Esophagus muscularis mucosa (tissue), 4 donors: ENCODE measurements at places on chromosomes 13 and 19. TPM values are rescaled to one million over a fixed set of nuclear protein-coding genes. Genes with fewer than 3 reads are reported as not detected.

GRCh38 chr19:17933414-17934129 is 757 bp downstream of the CCDC124 start:
- DNase-seq = no peak

DNA sequence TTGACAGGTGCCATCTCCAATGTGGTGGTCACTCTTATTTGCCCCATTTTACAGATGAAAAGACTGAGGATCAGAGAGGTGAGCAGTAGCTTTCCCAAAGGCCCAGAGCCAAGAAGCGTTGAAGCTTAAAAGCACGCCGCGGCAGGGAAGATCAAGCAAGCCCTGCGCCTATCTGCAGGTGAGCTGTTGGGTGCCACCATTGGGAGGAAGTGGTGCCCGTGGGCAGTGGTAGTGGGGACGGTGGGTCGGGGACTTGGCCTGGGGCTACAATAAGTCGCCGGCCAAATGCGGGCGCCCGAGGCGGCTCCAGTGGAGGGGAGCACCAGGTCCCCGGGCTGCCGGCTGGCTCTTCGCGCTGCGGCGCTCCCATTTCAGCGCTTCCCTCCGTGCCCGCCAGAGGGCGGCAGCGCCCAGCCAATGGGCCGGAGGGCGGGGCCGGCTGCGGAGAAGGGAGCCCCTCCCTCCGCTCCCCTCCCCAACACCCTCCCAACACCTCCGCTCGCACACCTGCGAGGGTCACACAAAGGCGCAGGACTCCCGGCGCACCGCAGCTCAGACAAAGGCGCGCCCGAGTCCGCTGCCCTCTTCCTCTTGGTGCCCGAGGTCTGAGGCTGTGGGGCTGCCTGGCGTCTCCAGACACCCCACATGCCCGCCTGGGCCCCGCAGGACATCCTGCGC is 744 bp upstream of the POU2F2 start:
- no peak for DNase-seq

DNA sequence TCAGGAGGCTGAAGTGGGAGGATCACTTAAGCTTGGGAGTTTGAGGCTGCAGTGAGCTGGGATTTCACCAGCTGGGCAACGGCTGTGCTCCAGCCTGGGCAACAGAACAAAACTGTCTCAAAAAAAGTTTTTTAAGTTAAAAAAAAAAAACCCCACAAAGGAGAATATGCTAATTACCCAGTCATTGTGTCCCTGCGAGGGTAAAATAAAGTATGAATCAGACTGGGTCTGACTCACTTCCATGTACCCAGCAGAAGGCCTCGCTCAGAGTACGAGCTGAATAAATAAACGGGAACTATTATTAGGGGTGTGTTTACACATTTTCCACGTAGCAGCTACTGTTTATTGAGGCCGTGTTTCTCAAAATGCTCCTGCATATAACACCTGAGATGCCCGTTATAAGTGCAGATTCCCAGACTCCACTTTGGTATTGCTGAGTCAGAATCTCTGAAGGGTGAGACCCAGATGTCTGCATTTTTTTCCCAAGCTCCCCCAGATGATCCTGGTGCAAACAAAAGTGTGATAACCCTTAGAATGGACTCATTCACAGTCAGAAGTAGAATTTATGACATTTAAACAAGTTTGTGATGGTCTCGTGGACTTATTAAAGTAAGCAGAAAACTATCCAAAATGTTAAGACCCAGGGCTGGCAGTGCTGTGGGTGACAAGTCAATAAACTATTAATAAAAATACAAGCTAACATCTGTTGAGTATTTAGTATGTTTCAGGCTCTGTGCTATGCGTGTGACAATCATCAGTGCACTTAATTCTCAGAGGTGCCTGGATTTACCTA is 28.2 kb downstream of the KCNC3 start:
- no peak for DNase-seq

GRCh38 chr13:69319656-69320055 is 788.0 kb upstream of the ATXN8OS start:
- no peak for DNase-seq

- DNase-seq = no peak
Observed at GRCh38 chr19:58563823-58564222, 5.4 kb upstream of the UBE2M start.

DNA sequence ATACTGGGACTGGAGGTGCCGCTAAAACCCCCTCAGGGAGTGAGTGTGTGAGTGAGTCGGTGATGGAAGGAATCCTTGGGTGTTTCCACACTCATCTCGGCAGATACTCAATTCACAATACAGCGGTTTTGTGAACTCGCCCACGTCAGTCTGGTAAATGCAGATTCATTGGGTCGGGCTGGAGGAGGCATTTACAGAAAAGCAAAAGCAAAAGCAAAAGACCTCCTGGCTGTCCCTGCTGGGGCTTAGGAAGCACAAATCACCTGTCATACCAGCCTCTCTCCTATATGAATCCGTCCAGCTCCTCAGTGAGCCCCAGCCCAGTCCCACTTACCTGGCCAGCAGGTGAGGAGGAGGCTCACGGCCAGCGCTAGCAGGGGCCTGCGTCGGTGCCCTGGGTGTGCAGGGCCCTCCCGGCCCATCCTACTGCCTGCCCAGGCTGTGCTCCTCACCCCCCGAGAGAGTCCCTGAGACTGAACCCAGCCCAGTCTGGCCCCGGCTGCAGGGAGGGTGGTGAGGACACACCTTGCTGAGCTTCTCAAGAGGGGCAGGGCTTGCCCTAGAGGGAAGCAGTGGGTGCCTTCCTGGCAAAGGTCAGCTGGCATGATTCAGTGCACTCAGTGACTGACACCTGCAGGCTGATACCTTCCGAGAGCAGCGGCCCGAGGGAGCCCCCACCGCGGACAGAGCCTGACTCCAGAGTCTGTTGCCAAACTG is at the start of gene MUC16:
MUC16 (minus strand) TSS at position 475 of the 717 bp plus-strand sequence.
- DNase-seq = no peak

DNA sequence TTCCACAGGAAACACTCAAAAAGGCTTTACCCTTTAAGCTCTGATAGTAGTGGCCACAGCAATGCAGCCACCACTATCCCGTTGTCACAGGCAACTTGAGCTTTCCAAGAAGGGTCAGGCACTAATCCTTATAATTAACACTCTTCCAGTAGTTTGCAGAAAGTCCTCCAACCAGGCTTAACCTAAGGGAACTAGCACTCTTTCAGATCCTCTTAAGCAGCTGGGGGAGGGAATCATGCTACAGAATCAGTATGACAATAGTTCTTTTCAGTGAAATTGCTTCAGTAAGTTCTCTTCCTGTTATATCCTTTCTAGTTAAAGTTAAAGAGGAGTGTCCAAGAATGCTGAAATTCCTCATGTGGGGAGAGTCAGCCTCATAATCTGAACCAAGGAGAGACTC is 82.2 kb downstream of the TNFSF11 start:
- DNase-seq = no peak

DNA sequence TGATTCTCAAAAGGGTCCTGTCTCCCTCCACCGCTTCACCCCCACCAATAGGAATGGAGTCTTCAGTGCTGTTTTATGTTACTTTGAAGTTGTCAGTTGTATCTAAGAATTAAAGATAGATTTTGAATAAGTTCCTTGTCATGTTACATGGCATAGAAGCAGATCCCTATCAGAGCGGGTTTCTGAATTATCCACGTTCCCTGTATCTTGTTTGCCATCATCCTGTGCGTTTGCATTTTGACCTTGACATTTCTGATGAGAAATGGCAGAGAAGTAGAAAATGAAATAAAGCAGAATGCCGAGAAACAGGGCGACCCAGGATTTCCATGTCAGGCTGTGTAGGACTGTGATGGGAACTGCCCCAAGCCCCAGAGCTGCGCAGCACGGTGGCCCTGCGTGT is 120.7 kb upstream of the RNF113B start:
- DNase-seq = no peak

- DNase-seq = no peak
Observed at GRCh38 chr13:32007494-32007893, 24.1 kb upstream of the FRY start.

DNA sequence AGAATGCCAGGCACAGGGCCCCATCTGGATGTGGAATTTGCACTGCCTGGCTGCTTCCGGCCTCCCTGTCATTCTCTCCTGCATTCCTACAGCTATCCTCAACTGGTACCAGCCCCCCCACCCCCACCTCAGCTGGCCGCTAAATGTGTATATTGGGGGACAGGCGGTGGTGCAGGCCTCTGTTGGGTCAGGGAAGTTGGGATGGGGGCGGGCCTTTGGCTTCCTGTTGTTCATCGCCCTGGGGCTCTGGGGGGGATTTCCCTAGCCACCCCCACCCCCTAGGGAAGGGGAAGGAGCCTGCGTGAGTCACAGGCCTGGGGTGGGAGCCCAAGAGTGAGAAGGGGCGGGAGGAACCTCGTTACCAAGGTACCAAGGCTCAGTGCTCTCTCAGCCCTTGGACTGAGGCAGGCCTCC is 10.6 kb downstream of the POU2F2 start:
- no peak for DNase-seq

DNA sequence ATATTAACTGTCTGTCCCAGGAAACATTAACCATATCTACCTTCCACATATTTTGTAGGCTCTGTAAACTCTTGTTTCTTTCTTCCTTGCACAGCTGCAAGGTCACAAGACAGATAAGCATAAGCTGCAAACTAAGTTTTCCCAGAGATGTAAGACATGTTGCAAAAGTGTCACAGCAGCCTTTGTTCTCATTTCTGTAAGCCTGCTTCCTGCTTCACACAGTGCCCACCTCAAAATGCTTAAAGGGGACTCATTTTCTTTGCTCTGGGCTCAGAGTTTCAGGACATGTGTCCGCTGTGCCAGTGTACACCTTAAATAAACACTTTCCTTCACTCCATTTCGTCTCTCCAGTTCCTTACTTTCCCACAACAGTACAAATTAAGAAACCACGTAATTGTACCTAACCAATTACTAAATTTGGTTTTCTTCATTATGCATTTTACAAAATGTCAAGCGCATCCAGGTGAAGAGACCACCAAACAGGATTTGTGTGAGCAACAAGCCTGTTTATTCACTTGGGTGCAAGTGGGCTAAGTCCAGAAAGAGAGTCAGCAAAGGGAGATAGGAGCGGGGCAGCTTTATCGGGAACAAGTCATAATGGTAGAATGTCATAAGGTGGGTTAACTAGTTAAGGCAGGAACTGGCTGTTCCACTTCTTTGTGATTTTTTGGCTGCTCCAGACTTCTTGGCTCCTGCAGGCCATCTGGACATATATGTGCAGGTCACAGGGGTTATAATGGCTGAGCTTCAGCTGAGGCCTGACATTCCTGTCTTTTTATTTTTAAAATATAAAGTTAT is 12.7 kb upstream of the ZNF431 start:
- no peak for DNase-seq

DNA sequence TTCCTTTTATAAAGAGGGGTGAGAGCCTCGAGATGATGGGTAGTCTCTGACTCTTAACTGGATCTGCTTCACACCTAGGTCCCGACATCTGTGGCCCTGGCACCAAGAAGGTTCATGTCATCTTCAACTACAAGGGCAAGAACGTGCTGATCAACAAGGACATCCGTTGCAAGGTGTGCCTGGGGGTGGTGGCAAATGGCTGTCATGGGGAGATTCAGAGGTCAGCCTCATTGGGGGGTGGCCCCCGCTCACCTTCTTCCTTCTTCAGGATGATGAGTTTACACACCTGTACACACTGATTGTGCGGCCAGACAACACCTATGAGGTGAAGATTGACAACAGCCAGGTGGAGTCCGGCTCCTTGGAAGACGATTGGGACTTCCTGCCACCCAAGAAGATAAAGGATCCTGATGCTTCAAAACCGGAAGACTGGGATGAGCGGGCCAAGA is 1.6 kb downstream of the CALR start:
- DNase-seq = no peak

ZNF99 gene
- total RNA-seq = under 0.01 TPM

FCAR gene
- 0.29 TPM for total RNA-seq

CGB7 gene
- not detected for total RNA-seq

ABCA7 gene
- 3.9 TPM for total RNA-seq

ZNF358 gene
- total RNA-seq = 144 TPM

SPIB gene
- total RNA-seq = not detected

C19orf85 gene
- total RNA-seq = not detected
